ENCODE measurements at places on chromosomes 16 and 17.

GRCh38 chr17:41779954-41780353 is 6.6 kb downstream of the JUP start:
- DNase-seq = no peak

GRCh38 chr17:74736513-74737298 is at the start of gene RAB37:
RAB37 (plus strand) TSS chr17:74737256; CDS start chr17:74737273, 17 bp downstream.
- no peak for DNase-seq

DNA sequence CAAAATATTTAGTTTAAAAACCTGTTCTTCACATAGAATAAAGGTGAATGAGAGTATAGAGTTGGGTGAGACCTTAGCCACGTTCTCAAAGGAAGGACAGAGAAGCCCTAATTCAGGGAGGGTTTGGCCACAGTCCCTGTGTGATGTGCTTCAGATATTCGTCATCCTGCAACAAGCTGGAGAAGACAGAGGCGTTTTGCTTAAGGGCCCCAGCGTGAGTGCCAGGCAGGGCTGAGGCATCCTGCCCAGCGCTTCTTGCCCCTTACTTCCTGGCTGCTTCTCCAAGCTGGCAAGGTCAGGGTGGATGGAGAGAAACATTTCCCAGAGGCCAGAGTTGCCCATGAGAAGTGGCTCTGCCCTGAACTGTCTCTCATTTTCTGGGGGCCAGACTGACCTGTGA is 46.9 kb downstream of the AXIN2 start:
- no peak for DNase-seq

DNA sequence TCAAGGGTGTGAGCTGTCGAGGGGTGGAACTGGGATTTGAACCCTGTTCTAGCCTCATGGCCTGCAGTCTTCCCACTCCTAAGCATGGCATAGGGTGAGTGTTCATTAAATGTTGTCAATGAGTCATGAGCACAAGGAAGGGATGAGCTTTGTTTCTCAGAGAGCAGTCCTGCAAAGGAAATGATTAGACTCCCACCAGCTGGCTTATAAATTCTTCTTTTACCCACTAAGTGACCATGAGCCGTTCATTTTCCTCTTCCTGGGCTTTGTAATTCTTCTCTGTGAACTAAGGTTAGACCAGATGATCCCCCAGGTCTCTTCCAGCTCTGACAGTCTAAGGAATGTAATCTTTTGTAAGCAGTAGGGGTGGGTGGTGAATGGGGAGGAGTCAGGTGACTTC is 47.9 kb upstream of the HNF1B start:
- no peak for DNase-seq

DNA sequence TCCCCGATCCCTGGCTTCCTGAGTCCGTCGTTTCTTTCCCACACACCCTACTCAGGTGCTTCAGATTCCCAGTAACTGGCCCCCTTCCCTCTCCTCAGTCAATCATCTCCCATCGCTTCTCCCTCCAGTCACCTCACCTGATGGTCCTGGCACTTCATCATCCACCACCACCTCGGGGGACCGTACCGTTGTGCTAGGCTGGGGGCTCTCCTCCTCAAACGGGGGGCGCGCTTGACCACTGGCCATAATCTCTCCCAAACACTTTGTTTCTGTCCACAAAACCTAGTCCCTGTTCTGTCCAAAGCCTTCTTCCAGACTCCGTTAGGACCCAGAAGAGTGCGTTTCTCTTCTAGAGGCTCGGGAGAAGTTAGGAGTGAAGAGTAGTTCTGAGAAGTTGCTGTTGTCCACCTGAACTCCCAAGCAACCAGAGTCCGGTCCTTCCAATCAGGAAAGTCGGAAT is at the start of gene SPDYE4:
Gene SPDYE4 (minus strand): TSS at position 410 of the 460 bp plus-strand sequence. CDS start 164 bp downstream, at position 246.
- no peak for DNase-seq

- DNase-seq = no peak
Measured at GRCh38 chr17:42118545-42118944, 2.6 kb downstream of the KAT2A start.

DNA sequence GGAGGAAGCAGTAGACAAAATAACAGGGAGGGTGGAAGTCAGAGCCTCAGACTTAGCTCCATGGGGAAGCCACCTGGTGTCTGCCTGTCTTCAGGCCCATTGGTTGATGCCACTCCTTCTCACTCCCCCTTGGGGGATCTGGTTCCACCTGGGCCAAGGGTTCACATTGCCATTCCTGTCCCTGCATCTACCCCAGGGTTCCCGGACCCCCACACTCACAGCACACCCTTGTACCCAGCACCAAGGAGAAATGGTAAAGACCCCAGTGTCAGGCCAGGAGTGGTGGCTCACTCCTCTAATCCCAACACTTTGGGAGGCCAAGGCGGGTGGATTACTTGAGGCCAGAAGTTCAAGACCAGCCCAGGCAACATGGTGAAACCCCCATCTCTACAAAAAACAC is 1.0 kb upstream of the CA7 start:
- no peak for DNase-seq

- no peak for DNase-seq
Measured at GRCh38 chr17:78883089-78883532, 19.9 kb downstream of the CEP295NL start.

DNA sequence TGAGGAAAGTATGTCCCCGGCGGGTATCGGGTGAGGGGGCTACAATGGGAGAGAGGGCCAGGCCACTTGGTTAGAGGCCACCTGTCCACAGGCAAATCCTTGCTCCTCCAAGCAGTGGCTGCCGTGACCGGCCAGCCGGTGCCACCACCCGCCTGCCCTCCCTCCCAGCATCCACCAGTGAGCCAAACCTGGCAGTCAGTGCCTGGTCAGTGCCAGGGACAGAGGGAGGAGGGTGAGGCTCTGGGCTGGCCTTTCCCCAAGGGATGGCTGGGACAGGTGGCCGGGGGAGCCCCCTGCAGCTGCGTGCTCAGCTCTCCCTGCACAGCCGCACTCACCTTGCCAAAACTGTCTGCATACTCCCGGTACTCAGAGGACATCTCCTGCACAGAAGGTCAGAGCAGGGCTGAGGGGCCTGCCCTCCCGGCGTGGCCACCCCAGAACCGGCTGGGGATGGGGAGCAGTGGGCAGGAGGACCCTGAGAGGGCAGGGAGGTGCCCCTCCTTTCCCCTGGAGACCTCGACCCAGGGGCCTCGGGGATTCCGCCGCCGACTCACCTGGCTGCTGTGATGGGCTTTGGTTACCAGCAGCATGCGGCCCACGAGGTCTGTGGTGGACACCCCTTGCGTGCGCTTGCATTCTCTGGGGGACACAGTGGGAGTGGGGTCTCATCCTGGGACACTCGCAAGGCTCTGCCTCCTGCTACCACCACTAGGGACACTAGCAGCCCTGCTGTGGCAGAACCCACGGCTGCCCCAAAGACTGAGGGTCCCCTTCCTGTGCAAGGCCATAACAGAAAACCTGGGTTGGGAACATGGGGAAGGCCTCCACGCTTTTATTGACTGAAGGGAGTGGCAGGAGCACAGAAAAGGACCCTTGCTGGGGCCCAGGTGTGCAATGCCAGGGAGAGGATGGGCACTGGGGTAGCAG is 3.7 kb downstream of the PCYT2 start:
- DNase-seq = peak; percentile 75

DNA sequence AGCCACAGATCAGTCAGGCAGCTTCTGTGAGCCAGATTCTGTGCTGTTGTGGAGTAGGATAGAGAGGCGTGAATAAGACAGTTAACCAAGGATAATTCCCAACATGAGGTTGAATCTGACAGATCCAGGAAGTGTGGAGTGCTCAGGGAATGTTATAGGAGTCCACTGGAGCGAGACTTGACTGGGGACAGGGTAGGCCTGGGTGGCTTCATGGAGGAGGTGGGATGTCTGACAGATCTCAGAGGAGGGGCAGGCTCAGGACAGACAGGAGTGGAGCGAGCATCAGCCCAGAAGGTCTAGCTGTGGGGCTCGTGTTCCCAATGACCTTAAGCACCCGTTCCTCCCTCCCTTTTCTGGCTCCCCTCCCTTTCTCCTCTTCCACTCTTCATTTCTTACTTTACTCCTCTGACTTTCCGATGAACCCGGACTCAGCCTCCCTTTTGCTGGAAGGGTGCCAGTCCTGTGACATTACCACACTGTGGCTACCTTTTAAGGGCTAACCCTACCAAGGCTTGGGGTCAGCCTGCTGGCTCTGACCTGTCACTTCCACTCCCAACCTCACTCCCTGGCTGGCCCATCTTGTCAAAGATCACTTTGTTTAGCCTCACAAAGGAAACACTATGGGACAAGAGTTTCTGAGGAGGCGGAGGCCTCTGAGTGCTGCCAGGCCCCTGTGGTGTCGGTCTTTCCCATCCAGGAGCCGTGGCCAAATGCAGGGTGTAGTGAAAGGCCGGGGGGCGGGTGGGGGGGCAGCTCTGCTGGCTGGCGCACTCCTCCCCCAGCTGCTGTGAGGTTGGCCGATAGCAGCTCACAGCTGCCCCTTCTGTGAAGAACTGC is 28.5 kb upstream of the EFCAB13 start:
- DNase-seq = peak; percentile 23

GRCh38 chr17:333626-334396 is 18.8 kb downstream of the RPH3AL start:
- DNase-seq = peak; percentile 79

GRCh38 chr16:65117811-65118448 is 3.9 kb downstream of the CDH11 start:
- DNase-seq = peak; percentile 80

- no peak for DNase-seq
Measured at GRCh38 chr17:17350491-17351355, 47.5 kb downstream of the NT5M start.

DNA sequence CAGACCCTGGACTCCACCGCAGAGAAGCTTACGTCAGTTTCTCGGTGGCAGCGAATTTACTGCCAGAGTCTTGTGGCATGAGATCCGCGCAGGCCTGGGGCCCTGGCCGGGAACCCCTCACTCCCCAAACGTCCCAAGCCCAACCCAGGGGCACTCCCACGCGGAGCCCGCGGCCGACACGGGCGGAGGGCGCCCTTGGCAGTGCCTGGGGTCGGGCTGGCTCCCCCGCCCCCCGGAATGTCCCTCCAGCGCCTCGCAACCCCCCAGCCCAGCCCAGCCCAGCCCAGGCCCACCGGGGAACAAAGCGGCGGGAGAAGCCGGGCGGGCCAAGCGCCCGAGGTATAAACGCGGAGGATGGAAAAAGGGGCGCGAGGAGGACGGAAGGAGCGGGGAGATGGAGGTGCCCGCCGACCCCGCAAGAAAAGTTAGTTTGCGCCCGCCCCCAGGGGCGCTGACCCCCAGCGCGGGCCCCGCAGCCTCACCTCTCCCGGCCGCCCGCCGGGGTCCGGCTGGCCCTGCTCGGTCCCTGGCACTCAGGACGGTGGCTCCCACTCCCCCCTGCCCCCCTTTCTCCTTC is 330 bp downstream of the CASKIN2 start:
- no peak for DNase-seq

DNA sequence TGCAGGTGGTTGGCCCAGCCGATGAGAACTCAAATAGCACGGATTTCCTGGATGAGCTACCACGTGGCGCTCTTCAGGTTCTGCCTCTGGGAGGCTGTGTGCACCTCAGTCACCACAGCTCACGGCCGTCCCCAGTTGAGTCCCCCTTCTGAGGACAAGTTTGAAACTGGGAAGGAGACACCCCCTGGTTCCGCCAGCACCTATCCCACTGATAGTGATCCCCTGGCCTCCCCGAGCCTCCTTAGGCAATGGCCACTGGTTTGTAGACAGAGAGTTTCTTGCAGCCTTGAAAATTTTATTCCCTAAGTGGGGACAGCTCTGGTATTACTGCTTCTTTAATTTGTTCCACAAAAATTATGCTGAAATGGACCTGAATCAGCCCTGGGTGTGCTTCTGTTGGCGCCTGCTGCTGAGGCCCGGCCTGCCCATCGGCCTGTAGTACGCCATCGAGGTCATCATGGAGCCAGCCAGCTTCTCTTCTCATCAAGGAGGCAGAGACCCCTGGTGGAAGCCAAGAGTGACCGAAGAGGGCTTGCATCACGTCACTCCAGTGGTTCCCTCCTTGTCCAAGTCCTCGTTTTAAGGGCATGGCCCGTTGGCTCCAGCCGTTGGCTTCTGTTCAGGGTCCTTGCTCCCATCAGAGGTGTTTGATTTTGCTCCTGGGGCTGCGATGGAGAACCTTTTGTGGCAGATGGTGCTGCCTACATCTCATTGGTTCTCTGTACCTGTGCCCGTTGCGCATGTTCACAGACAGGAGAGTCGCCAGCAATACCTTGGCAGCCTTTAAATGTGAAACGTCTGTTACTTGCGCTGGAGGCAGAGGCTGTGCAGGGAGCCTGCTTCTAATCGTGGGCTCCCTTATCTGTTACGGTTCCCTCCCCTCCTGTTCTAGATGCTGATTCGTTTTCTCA is 9.3 kb downstream of the SMCR8 start:
- no peak for DNase-seq

DNA sequence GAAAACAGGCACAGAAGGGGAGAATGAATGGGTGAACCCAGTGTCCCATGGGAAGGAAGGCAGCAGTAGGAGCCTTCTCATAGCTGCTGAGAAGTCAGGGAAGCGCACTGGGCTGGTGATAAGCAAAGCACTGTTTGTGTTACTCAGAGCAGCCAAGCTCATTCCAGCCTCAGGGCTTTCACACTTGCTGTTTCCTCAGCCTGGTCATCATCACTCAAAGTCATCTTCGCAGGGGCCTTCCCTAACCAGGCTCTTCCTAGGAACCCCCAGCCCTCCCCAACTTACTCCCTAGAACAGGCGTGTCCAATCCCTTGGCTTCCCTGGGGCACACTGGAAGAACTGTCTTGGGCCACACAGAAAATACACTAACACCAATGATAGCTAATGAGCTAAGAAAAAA is 32.1 kb upstream of the LONP2 start:
- DNase-seq = no peak

GRCh38 chr16:84765616-84766580 is 53.9 kb upstream of the CRISPLD2 start:
- DNase-seq = no peak

DNA sequence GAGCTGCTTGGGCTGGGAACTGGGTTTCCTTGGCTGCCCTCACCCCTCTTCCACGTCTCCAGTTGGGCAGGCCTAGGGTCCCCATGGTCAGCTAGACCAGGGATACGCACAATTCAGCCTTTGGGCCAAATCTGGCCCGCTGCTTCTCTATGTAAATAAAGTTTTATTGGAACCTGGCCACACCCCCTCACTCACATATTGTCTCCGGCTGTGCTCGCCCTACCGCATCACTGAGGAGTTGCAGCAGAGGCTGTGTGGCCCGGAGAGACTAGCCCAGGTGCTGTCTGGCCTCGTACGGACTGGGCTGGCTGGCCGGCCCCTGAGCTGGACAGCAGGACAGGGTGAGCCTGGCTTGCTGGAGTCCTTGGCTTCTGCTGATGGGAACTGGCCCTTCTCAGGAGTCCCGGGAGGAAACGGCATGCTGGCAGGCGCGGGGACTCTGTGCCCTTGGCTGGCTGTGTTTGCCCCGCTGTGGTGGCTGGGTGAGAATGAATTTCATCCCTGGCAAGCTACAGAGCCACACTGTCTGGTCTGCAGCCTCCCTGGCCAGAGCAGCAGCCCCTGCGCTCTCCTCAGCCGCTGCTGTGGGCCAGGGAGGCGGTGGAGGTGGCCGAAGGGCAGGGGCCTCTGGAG is 82.0 kb downstream of the ENGASE start:
- no peak for DNase-seq

DNA sequence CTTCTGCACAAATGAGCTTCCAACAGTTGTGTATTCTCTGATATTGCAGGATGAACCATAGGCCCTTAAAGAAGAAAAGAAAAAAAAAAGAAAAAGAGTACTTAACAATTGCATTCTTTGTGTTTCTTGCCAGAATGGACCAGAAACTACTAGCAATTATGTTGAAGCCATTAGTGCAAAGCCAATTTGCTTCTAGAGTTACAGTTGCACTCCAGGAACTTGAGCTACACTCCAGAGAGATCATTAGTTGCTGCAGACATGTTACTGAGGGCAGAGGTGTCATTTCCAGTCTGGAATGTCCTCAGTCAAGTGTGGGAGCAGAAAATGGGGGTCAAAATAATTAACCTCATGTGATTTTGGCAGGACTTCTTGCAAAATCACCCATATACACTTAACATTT is 85.6 kb upstream of the CCL2 start:
- DNase-seq = no peak

Measured in substantia nigra (tissue), 51 donors.